ENCODE measurements at places on chromosomes 6 and 20.
A peak's percentile ranks its signal among the peaks of the same experiment; 100 is the strongest.

- peaks cover 12% of the 10 kb centered on the region for H3K4me1 ChIP-seq
- no peak for DNase-seq
- H3K27me3 ChIP-seq, result no peaks in the 10 kb centered on the region
- no peak overlapping the region for H3K27ac ChIP-seq
- H3K4me3 ChIP-seq, result no peak overlapping the region
Measured at GRCh38 chr6:14224359-14225103, 107.0 kb downstream of the CD83 start.

DNA sequence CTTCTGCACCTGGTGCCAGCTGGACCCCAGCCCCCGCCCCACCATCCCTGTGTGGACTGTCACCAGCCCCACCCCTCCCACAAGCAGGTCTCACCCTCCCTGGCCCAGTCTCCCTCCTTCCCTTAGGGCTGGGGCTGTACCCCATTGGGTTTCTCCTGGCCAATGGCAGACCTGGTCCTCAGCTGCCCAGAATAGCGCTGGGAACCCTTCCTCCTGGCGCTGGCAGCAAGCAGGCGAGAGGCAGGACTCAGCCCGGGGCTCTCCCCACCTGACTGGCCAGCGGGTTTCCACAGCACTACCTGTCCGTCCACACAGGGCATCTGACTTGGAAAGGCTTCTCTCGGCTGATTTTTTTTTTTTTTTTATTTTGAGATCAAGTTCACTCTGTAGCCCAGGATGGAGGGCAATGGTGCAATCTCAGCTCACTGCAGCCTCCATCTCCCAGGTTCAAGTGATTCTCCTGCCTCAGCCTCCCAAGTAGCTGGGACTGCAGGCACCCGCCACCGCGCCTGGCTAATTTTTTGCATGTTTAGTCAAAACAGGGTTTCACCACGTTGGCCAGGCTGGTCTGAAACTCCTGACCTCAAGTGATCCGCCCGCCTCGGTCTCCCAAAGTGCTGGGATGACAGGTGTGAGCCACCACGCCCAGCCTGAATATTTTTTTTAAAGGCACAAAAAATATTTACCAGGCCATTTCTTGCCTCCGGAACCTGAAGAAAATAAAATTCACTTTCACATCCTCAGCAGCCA lies 21.6 kb upstream of the CHRNA4 start:
- no peaks in the 10 kb centered on the region for H3K4me1 ChIP-seq
- H3K27me3 ChIP-seq, result no peaks in the 10 kb centered on the region
- DNase-seq, result no peak
- no peak overlapping the region for H3K27ac ChIP-seq

DNA sequence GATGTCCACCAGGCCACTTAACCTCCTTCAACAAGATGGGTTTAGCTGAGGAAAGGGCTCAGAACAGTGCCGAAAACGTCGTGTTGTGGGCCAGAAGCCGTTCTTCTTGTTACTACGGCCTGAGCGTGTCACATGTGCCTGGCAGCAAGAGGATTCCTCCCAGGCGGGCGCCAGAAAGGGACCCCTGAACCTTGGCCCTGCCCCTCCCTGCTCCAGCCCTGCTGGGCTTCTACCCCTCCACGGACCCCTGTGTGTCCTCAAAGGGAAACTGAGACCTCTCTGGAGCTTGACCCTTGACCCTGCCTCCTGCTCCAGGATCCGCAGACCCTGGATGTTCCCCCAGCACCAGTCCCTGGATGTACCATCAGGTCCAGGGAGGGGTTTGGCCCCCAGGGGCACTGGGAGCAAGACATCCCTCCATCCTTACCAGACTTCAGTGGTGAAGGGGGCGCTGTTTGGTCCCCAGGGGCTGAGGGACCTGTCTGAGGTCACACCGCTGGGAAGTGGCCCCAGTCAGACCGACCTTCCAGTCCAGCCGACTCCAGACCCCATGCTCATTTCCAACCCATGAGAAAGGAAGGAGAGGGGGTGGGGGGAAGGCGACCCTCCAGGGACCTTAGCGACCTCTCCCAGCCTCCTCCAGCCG lies 10.1 kb downstream of the HRH3 start:
- no peak for DNase-seq
- no peak overlapping the region for H3K4me3 ChIP-seq
- H3K4me1 ChIP-seq, result no peaks in the 10 kb centered on the region
- H3K27me3 ChIP-seq, result no peaks in the 10 kb centered on the region

DNA sequence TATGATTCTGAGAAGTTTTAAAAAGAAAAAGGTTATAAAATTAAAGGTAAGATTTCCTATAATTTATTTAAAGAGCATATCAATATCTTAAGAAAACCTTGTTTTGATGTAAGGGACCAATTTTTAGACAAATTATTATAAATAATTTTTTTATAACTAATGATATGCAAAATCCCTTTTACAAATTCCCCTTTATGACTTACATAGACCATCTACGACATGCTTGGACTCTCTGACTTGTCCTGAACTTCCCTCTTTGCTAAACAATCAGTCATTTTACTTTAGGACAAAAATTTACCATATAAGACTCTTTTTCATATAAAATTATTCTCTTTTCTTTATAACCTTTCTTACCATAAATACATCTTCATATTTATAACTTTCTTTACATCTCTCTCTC lies 15.3 kb upstream of the ANGPT4 start:
- no peaks in the 10 kb centered on the region for H3K36me3 ChIP-seq
- H3K27me3 ChIP-seq, result no peaks in the 10 kb centered on the region
- H3K27ac ChIP-seq, result no peak overlapping the region
- no peak for DNase-seq

- H3K4me1 ChIP-seq, result no peaks in the 10 kb centered on the region
- no peak overlapping the region for H3K27ac ChIP-seq
- no peaks in the 10 kb centered on the region for H3K27me3 ChIP-seq
- no peak overlapping the region for H3K4me3 ChIP-seq
- peak; percentile 68 for DNase-seq
Measured at GRCh38 chr6:31952140-31952805, 6.4 kb downstream of the CFB start.

Data from thyroid gland (tissue), 4 donors.